Stomach (tissue), 19 donors: ENCODE measurements at places on chromosomes 7 and 10.

DNA sequence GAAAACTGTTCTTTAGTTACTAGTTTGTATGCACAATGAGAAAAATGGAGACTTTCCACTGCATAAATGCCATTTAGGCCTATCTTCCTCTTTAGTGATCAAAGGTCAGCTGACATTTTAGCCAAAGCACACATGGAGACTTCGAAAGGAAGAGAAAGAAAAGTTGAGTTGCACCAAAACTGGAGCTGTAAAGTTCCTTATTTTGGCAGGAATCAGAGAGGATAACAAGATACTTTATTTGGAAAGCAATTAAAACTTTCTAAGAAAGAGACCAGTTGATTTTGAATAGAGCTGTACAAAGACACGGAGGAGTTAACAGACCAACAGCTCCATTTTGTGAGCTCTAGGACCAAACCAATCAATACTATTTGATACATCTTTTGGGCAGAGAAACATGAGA is 14.2 kb downstream of the ENTPD7 start:
- DNase-seq: no peak

DNA sequence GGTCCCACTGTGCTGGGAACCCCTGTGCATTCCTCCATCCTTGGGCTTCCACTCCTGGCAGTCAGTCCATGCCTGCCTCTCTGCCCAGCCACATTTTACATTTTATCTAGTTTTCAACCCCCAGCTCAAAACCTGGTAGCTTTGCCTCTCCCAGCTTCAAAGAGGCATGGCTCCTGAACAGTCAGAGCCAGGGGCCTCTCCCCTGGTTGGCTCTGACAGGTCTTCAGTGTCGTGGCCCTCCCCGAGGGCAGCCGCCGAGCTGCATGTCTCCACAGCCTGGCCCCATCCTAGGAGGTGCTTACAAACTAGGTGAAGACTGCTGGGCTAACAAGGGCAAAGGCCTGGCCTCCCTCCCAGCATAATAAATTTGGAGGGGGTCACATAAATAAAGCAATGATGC is 14.8 kb downstream of the COBL start:
- no peak for DNase-seq

DNA sequence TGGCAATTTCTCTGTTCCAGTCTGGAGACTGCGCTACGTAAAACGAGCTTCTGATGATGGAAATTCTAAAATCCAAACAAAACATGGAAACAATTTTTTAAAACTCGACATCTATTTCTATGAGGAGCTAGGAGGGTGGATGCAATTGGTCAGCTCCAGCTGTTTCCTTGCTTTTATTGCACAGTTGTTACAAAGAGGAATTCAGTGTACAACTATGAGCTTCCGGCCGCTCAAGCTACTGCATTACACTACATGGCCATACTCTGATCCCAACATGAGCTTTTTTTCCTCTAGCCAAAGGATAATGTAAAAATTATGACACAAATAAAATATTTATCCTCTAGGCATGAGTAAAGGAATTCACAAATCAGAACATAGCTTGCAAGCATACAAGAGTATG is 403.1 kb upstream of the C7orf33 start:
- DNase-seq: no peak

GRCh38 chr7:4873071-4873944 is 10.2 kb downstream of the RADIL start:
- no peak for DNase-seq

DNA sequence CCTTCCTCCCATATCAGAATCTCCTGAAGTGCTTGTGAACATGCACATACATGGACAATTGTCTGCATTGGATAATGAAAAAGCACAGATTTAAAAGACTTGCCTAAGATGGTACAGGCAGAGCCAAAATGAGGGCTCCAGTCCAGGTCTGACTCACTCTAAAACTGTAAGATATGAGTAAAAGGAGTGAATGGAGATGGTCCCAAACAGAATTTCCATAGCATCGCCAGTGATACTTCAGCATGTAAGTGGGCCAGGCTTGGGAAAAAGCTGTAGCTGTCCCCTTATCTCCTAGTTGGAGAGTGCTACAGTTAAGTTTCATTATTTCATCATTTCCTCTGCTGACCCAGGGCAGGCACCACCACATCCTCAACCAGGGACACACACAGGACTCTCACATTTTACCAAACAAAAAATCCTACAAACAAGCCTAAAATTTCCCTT is 26.4 kb upstream of the IL6 start:
- no peak for DNase-seq

GRCh38 chr7:105990141-105990540 is 27.1 kb downstream of the CDHR3 start:
- DNase-seq: no peak
